ENCODE measurements at places on chromosomes 3 and 15. TPM values are rescaled to one million over a fixed set of nuclear protein-coding genes. Genes with fewer than 3 reads are reported as not detected.

Gene TM6SF1
- 4.1 TPM for polyA plus RNA-seq

GRCh38 chr15:71154607-71155200 is 39.4 kb downstream of the THSD4 start:
- no peak for DNase-seq
- H3K4me3 ChIP-seq = no peak overlapping the region
- no peak overlapping the region for H3K27ac ChIP-seq
- H3K27me3 ChIP-seq = no peaks in the 10 kb centered on the region
- peaks cover 10% of the 10 kb centered on the region for H3K36me3 ChIP-seq
- H3K4me1 ChIP-seq = no peaks in the 10 kb centered on the region

Gene MELTF
- polyA plus RNA-seq = 5.4 TPM

DNA sequence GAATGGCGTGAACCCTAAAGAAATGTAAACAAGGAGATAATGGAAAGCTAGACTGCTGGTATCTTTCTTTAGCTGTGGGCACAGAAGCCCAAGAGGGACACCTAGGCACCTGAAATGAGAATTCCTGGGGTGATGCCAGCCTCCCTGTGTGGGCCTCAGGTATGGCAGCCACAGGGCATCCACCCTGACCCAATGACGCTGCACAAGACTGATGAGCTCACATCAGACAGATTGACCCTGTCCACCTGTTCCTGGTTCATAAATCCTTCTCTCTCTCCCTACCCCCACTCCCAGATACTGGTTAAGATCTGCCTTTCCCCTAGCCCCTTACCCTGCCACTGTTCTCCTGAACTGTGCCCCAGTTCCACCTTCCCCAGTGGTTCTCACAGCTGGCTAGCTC is 1.5 kb downstream of the GLB1 start:
- no peak for DNase-seq
- H3K27me3 ChIP-seq = no peaks in the 10 kb centered on the region
- peak overlapping the region; percentile 97 for H3K27ac ChIP-seq
- peak overlapping the region; percentile 90 for H3K4me3 ChIP-seq
- H3K4me1 ChIP-seq = peaks cover 31% of the 10 kb centered on the region
- H3K36me3 ChIP-seq = no peaks in the 10 kb centered on the region

- no peaks in the 10 kb centered on the region for H3K27me3 ChIP-seq
- H3K36me3 ChIP-seq = peaks cover 21% of the 10 kb centered on the region
- no peak overlapping the region for H3K4me3 ChIP-seq
- no peak for DNase-seq
- H3K4me1 ChIP-seq = peaks cover 3% of the 10 kb centered on the region
- H3K27ac ChIP-seq = no peak overlapping the region
These were observed 135.0 kb downstream of the GREM1 start for GRCh38 chr15:32852771-32853170.

GRCh38 chr15:71752604-71753289 is 57.6 kb upstream of the NR2E3 start:
- peak; percentile 14 for DNase-seq
- H3K27ac ChIP-seq = no peak overlapping the region
- no peaks in the 10 kb centered on the region for H3K36me3 ChIP-seq
- no peaks in the 10 kb centered on the region for H3K27me3 ChIP-seq
- H3K4me1 ChIP-seq = no peaks in the 10 kb centered on the region

DNA sequence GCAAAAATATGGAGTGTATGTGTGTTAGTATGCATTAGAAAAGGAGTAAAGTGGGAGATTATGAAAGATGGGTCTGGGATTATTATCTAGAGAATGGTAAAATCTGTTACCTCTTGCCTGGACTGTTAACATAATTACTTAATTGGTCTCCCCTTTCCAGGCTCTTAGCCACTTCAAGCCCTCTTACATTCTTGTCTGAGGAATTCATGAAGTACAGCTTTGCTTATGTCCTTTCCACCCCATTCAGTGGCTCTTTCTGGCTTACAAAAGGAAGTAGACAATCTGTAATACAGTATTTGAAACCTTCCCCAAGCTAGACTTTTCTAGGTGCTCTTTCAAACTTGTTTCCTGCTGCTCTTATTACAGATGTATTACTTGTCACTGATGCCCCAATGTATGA is 129.8 kb downstream of the MBNL1 start:
- peaks cover 34% of the 10 kb centered on the region for H3K4me1 ChIP-seq
- no peaks in the 10 kb centered on the region for H3K27me3 ChIP-seq
- H3K27ac ChIP-seq = peak overlapping the region; percentile 58
- peaks cover 17% of the 10 kb centered on the region for H3K36me3 ChIP-seq
- DNase-seq = no peak

- H3K4me3 ChIP-seq = no peak overlapping the region
- no peaks in the 10 kb centered on the region for H3K27me3 ChIP-seq
- no peaks in the 10 kb centered on the region for H3K4me1 ChIP-seq
- no peaks in the 10 kb centered on the region for H3K36me3 ChIP-seq
These were observed 27.6 kb upstream of the DET1 start for GRCh38 chr15:88574077-88574476.

Gene ILDR1
- 5.3 TPM for polyA plus RNA-seq

- no peaks in the 10 kb centered on the region for H3K4me1 ChIP-seq
- no peak overlapping the region for H3K27ac ChIP-seq
- DNase-seq = peak; percentile 35
These were observed 47.4 kb downstream of the TMEM266 start for GRCh38 chr15:76107169-76107568.

- no peaks in the 10 kb centered on the region for H3K27me3 ChIP-seq
- no peak overlapping the region for H3K27ac ChIP-seq
- H3K4me1 ChIP-seq = no peaks in the 10 kb centered on the region
- H3K36me3 ChIP-seq = no peaks in the 10 kb centered on the region
- no peak for DNase-seq
- no peak overlapping the region for H3K4me3 ChIP-seq
These were observed 260.2 kb downstream of the KLF13 start for GRCh38 chr15:31586841-31587240.

GRCh38 chr3:146416366-146416765 is 53.0 kb downstream of the PLSCR2 start:
- no peak overlapping the region for H3K27ac ChIP-seq
- no peaks in the 10 kb centered on the region for H3K27me3 ChIP-seq
- no peaks in the 10 kb centered on the region for H3K36me3 ChIP-seq
- DNase-seq = no peak

DNA sequence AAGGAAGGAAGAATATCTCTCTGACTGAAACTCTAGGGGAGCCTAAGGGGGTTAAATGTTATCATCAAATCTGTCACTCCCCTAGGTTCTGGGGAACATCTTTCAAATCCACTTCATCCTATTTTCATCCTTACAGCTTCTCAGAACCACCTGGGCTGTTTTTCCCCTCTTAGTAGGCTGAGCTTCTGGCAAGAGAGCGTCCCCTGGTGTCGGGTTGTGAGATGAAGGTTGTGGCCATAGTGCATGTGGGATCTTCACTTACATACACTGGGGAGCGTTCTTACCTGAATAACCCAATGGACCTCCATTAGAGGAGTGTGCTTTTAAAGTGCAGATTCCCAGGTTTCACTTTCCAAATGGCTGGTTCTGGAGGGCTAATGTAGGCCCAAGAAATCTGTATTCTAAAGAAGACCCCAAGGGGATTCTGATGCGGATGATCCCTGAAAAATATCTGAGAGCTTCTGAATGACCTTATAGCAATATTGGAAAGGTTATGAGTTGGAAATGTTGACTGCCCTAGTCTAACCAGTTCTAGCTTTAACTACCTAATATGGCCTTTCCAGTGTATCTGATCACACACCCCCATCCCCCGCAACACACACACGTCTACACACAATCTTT is 663.7 kb downstream of the AGBL1 start:
- H3K4me3 ChIP-seq = no peak overlapping the region
- H3K27me3 ChIP-seq = no peaks in the 10 kb centered on the region
- no peak for DNase-seq
- H3K4me1 ChIP-seq = no peaks in the 10 kb centered on the region
- no peaks in the 10 kb centered on the region for H3K36me3 ChIP-seq

DNA sequence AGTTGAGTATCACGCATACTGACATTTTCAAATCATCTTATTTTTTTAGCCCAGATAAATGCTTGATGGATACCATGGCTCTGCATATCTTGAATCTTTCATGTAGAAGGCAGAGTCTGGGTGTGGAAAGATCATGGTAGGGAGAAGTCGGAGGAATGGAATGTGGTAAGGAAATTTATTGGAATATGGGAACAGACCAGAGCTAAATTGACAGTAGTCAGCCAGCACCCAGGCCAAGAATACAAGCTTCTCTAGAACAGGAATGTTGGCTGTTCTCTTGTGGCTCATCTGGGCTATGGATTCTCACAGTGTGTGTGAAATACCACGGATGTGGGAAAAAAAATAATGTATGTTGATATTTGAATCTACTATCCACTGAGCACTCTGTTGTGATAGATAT is 305.7 kb upstream of the COL8A1 start:
- H3K27ac ChIP-seq = no peak overlapping the region
- no peaks in the 10 kb centered on the region for H3K4me1 ChIP-seq
- DNase-seq = no peak
- H3K27me3 ChIP-seq = no peaks in the 10 kb centered on the region
- H3K4me3 ChIP-seq = no peak overlapping the region
- no peaks in the 10 kb centered on the region for H3K36me3 ChIP-seq

- no peak overlapping the region for H3K4me3 ChIP-seq
- H3K27ac ChIP-seq = no peak overlapping the region
- DNase-seq = no peak
- no peaks in the 10 kb centered on the region for H3K27me3 ChIP-seq
- H3K4me1 ChIP-seq = no peaks in the 10 kb centered on the region
These were observed 63.0 kb downstream of the SLTM start for GRCh38 chr15:58870451-58870850.

Gene GALK2
- 29.7 TPM for polyA plus RNA-seq

Gene ACSBG1
- polyA plus RNA-seq = 0.48 TPM

Gene METTL6
- polyA plus RNA-seq = 34.0 TPM

DNA sequence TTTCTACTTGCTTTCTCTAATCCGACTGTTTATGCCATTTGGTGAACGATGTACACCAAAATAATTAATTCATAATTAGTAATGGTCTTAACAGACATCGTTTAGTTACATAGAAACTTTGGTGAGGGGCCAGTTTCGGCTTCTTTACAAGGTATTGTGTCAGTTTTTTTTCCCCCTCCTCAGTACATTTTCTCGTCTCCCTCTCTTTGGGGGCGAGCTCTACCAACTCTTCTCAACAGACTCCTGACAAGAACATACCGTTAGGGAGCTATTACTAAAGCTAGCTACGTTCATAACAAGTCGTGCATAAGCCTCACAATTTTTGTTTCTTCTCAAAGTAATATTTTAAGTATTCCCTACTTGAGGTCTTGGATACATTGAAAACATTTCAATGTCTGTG is 1.4 kb downstream of the U2SURP start:
- DNase-seq = no peak
- no peaks in the 10 kb centered on the region for H3K36me3 ChIP-seq
- no peaks in the 10 kb centered on the region for H3K27me3 ChIP-seq
- peak overlapping the region; percentile 89 for H3K27ac ChIP-seq
- peak overlapping the region; percentile 98 for H3K4me3 ChIP-seq

Gene IGF2BP2
- 74.2 TPM for polyA plus RNA-seq

- peaks cover 24% of the 10 kb centered on the region for H3K4me1 ChIP-seq
- no peaks in the 10 kb centered on the region for H3K36me3 ChIP-seq
- H3K27ac ChIP-seq = no peak overlapping the region
- no peak overlapping the region for H3K4me3 ChIP-seq
These were observed 2.8 kb upstream of the PKM start for GRCh38 chr15:72233769-72234168.

GRCh38 chr15:91132079-91132478 is 32.0 kb downstream of the SV2B start:
- peaks cover 1% of the 10 kb centered on the region for H3K27me3 ChIP-seq
- H3K4me3 ChIP-seq = no peak overlapping the region
- H3K4me1 ChIP-seq = no peaks in the 10 kb centered on the region
- no peaks in the 10 kb centered on the region for H3K36me3 ChIP-seq

GRCh38 chr15:89332446-89332845 is 2.2 kb downstream of the POLG start:
- no peak overlapping the region for H3K4me3 ChIP-seq
- no peaks in the 10 kb centered on the region for H3K27me3 ChIP-seq
- no peak for DNase-seq
- H3K4me1 ChIP-seq = peaks cover 30% of the 10 kb centered on the region

DNA sequence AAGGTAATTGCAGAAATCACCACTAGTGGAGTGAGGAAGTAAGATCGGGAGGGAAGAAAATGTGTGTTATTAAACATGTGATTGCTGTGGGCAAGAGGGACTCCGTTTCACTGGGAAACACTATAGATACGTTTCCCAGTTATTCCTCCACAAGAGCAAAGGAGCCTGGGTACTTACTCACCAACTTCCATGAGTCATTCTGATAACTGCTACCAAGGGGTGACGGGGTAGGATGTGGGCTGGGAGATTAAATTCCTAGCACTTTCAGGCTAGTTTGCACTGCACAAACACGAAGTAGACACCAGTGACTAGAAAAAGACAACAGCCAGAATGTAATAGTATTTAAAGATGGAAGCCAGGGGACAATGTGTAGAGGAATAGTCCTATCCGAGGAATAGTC is 812.9 kb upstream of the CFAP20DC start:
- H3K27ac ChIP-seq = no peak overlapping the region
- H3K4me3 ChIP-seq = no peak overlapping the region
- no peaks in the 10 kb centered on the region for H3K4me1 ChIP-seq

DNA sequence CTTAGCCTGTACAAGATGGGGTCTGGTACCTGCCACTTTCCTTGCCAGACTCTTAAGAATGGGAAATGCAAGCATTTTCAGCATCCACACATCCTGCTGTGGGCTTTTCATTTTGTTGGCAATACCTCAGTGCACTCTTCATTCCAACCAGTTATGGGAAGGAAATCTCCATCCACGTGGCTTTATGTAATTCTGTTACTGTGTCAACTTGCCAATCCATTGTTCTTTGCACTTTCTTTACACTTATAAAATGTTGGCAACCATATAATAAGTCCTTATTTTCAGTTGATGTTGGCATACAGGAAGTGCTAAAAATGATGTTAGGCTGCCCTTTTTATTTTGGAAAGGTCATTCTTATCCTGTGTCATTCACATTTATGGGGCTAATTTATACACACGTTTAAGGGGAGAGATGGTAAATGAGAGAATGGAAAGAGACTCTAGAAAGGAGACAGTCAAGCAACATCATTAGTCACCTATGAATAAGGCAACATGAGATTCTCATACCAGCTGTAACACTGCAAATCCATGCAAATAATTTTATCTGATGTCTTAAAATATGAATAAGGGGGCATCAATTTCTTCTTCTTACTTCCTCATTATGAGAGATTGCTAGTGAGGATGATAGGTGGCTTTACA is 238.7 kb downstream of the CHST2 start:
- H3K4me1 ChIP-seq = peaks cover 4% of the 10 kb centered on the region
- H3K4me3 ChIP-seq = no peak overlapping the region
- no peak for DNase-seq
- H3K27me3 ChIP-seq = no peaks in the 10 kb centered on the region

Gene KLHL40
- not detected for polyA plus RNA-seq

GRCh38 chr3:128287216-128287615 is 133.9 kb downstream of the EEFSEC start:
- H3K4me3 ChIP-seq = no peak overlapping the region
- no peak overlapping the region for H3K27ac ChIP-seq
- DNase-seq = no peak
- peaks cover 8% of the 10 kb centered on the region for H3K36me3 ChIP-seq

GRCh38 chr3:45640091-45640507 is 45.5 kb downstream of the LIMD1 start:
- H3K27me3 ChIP-seq = no peaks in the 10 kb centered on the region
- H3K27ac ChIP-seq = peak overlapping the region; percentile 39
- no peak overlapping the region for H3K4me3 ChIP-seq
